ENCODE measurements at places on chromosomes 3 and 15.
A peak's percentile ranks its signal among the peaks of the same experiment; 100 is the strongest.

GRCh38 chr3:13011573-13012220 lies 61.5 kb downstream of the IQSEC1 start:
- DNase-seq, result peak; percentile 97

GRCh38 chr3:172676196-172676922 lies 34.5 kb downstream of the NCEH1 start:
- DNase-seq, result no peak

GRCh38 chr3:58962816-58963215 lies 87.0 kb downstream of the CFAP20DC start:
- no peak for DNase-seq

GRCh38 chr3:194984066-194984465 lies 286.9 kb downstream of the XXYLT1 start:
- DNase-seq, result no peak

DNA sequence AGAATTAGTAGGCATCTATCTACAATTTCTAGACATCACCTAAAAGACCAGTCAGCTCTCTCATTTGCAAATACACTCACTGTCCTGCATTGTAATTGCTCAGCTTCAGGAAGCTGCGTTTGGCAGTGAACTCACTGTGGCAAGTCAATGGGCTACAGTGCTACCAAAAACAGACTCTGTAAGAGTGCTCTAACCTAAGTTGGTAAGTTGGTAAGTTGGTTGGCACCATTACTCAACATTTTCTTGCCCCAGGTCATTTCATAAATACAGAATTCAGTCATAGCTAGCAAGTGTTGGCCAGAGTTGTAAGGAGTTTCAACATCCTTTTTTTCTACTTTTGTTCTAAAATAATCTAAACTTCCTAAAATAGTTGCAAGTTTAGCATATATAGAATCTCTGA lies 466.3 kb downstream of the NAALADL2 start:
- no peak for DNase-seq

DNA sequence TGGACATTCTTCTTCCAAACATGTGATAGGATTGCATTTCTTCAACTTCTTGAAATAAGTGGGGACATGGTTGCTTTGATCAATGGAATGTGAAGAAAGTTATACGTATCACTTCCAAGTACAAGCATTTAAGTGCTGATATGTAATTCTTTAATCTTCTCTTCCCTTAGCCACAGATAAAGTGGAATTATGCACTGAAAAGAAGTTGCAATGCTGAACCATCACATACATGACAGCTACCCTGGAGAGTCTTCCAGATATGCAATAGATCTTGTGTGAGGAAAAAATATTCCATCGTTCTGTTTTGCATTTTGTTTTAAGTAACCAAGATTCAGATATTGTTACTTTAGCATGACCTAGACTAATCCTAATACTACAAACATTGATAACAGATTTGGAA lies 674.3 kb downstream of the NSUN3 start:
- DNase-seq, result no peak

DNA sequence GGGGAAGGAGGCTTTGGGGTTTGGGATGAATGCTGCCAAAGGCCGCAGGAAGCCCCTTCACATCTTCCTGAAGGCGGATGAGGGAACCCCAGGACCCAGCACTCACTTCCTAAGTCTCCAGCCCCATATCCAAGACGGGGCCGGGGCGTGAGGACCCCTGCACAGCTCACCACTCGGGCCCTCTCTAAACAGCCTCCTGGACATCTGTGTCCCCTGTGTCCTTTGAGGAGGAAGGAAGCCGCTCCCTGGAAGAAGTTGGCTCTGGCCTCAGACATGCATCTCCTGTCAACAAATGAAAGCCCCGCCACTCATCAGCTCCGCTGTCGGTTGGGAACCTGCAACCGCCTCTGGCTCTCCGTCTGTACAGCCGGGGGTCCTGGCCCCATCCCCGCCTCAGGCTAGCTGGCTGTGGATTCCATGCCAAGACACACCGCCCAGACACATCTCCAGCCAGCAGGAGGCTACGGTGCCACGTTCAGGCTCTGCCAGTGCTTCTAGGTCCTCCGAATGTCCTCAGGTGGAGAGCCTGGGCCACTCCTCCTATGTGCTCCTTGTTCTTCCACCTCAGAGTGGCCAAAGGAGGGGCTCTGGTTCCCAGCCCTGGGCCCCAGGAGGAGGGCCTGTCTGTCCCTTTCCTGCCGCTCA lies 140.0 kb upstream of the MEF2A start:
- no peak for DNase-seq

DNA sequence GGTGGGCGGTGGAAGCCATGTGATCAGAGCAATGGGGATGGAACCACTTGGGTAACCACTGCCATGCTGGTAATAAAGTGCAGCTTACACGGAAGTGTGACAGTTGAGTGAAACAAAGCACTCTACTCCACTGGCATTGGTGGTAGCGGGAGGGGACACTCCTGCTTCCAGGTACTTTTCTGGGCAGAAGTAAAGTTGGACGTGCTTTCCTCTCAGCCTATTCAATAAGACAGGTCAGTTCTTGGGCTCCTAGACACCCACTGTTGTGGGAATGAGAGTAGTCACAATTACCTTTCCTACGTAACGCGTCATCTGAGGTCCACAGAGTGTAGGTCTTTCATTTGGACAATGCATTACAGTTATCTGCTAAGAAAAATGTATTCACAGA lies 51.7 kb upstream of the CHD2 start:
- no peak for DNase-seq

GRCh38 chr15:70817266-70817665 lies 36.7 kb downstream of the LARP6 start:
- no peak for DNase-seq

DNA sequence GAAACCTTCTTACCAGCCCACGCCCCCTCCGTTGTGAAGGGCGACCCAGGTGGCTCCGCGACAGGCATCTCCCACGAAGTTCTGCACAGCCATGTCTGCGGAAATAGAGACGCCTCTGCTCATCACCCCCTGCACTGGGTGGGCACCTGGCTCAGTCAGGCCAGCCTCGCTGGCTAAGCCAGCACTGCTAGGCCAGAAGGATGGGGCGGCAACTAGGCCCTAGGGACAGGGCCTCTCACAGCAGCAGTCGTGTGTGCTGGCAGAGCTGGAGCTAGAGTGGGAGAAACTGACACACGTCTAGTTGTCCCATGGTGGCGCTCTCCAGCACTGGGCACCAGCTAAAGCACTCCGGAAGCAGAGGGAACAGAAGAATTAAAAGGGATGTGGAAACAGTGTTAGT lies 12.5 kb upstream of the ZXDC start:
- DNase-seq, result no peak

DNA sequence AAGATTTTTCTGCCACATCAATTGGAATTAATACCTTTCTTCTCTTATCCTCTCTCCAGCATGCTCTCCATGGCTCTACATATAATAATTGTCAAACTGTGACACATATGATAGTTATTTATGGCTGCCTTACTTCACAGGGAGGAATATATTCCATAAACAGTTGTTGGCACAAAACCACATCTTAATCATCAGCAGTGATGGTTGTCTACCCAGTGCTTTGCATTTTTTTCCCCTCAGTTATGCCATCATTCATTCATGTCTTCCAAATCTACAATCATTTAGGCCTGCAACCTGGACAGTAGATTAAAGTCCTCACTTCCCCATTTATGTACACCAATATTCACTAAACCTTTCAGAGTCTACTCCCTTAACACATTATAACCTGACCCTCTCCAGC lies 107.7 kb downstream of the THRB start:
- no peak for DNase-seq

DNA sequence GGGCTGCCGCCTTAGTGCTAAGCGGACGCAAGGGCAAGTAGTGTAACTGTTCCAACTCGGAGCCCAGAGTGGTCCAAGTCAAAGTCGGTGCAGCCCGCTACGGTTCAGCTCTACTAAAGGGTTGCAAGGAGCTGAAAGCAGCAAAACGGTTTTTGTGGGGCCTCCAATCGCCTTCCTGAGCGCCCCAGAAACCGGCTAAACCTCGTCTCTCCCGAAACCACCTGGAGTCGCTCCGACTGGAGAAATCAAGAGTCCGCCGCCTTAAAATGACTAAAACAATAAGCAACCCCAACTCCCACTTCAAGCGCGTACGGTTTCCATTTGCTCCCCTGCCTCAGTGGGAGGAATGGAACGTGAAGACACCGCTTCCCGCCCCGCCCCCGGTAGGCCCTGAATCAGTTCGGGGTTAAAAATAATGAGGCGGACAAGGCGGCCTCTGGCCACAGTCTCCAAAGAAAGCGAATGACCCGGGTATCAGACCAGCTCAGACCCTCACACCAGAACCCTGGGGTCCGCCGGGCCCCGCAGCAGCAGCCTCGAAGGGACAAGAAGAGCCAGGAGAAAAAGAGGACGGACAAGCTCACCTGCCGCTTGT lies 401 bp downstream of the SEC11A start:
- peak; percentile 64 for DNase-seq

GRCh38 chr3:10442151-10442795 lies 63.1 kb downstream of the ATP2B2 start:
- DNase-seq, result no peak

- no peak for DNase-seq
Observed at GRCh38 chr15:35496585-35496984, 49.4 kb downstream of the DPH6 start.

- no peak for DNase-seq
Observed at GRCh38 chr15:51884517-51885236, 55.2 kb downstream of the TMOD3 start.

DNA sequence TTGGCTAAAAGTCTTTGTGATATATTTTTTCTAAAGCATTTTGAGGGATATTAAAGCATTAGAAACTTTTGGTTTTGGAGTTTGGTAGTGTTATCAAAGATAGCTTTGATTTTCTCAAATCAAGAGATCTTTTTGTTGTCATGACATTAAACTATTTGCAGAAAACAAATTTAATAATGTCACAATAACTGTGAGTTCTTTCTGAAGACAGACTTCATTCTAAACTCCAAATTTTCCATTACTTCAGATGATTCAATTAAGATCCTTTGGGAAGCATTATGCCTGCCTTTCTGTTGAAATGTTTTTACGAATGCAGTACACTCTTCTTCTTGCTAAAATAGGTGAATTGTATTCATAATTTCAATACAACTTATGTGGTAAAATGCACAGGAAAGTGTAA lies 145.4 kb downstream of the ALCAM start:
- DNase-seq, result no peak

- DNase-seq, result no peak
Observed at GRCh38 chr15:68158046-68158628, 47.0 kb downstream of the CALML4 start.

- no peak for DNase-seq
Observed at GRCh38 chr3:23114432-23114831, 88.7 kb upstream of the UBE2E2 start.

GRCh38 chr3:188154809-188155574 lies 1.0 kb downstream of the LPP start:
- DNase-seq, result no peak

DNA sequence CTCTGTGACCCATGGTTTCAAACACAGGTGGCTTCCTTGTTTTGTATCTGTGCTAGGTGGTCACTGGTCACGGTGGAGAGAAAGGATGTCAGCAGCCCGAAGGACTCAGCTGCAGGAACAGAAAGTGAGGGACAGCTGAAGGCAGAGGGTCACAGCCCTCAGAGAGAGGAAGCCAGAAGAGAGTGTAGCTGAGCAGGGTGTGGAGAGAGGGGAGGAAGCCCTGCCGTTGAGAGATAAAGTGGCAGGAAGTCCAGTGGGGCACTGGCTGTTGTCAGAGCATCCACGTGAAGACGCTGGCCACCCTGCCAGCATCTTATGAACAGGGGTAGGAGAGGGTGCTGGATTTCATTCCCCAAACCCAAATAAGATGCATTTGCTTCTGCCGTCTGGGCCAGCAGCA lies 36.9 kb downstream of the LIMD1 start:
- DNase-seq, result no peak

- DNase-seq, result no peak
Observed at GRCh38 chr15:85099195-85099803, 117.6 kb downstream of the PDE8A start.

GRCh38 chr3:102301155-102301880 lies 133.5 kb upstream of the ZPLD1 start:
- no peak for DNase-seq

- DNase-seq, result no peak
Observed at GRCh38 chr15:49901321-49901720, 217.7 kb downstream of the ATP8B4 start.

- DNase-seq, result no peak
Observed at GRCh38 chr15:83914906-83915305, 261.0 kb downstream of the ADAMTSL3 start.

DNA sequence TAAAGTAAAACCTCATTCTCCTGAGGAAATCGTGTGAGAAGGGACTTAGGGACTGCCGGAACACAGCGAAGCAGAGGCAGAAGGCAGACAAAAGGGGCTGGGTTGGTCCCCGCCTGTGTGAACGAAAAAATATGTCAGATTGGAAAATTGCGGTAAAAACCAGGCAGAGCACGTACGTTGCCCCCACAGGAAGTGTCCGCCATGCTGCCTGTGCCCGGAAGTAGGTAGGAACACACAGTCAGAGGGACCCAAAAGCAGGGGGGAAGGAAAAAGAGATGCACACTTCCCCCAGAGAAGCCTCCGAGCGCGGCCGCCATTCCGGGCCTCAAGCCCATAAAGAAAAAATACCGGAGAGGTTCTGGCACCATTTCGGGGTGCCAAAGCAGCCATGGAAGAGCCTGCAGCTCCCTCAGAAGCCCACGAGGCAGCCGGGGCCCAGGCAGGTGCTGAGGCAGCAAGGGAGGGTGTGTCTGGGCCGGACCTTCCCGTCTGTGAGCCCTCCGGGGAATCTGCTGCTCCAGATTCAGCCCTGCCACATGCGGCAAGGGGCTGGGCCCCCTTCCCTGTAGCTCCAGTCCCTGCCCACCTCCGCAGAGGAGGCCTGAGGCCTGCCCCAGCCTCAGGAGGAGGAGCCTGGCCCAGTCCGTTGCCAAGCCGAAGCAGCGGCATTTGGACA lies at the start of gene MKRN3:
TSS of gene MKRN3 (plus strand) at position 280 of the 676 bp plus-strand sequence. CDS start at position 389, 109 bp downstream.
- DNase-seq, result peak; percentile 67

DNA sequence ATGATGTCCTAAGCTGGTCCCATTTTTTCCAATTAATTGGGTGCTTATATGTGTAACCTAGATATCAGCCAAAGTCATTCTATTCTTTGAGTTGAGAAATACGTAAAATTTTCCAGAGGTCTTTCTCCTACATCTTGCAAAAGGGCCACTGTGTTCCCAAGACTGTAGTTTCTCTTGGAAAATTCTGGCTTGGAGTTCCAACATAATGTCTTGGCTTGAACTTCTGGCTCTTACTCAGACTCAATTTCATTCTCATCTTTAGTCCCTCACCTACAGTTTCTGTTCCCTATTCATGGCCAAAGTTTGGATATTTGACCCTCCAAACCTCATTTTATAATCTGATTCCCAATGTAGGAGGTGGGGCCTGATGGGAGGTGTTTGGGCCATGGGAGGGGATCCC lies 201.4 kb upstream of the ARHGEF26 start:
- no peak for DNase-seq

- no peak for DNase-seq
Observed at GRCh38 chr3:47244531-47245100, 38.0 kb downstream of the KIF9 start.

Data from activated naive CD4-positive, alpha-beta T cell treated with anti-CD3 and anti-CD28 coated beads for 36 hours (primary cell).